Activated CD4-positive, alpha-beta T cell treated with anti-CD3 and anti-CD28 coated beads, Interleukin-2, amount 50 U/mL, for 16 hours (primary cell): ENCODE measurements at places on chromosomes 2 and 18.
A peak's percentile ranks its signal among the peaks of the same experiment; 100 is the strongest.

DNA sequence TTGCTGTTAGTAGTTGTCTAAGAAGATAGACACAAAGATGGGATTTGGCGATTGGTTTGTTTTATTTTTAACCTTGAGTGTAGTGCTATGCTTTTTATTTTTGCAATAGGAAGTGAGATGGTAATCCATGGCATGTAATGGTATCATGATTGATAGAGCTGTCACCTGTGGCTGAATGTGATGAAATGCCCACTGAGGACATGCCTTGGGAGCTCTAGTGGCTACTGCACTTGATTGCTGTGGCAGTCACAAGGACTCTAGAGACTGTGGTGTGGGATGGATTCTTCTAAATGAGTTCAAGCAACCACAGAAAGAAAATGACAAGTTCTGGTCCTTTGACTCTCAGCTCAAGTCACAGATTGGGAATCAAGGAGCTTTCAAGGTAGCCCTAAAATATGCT is 139.4 kb downstream of the CYRIA start:
- DNase-seq: no peak

DNA sequence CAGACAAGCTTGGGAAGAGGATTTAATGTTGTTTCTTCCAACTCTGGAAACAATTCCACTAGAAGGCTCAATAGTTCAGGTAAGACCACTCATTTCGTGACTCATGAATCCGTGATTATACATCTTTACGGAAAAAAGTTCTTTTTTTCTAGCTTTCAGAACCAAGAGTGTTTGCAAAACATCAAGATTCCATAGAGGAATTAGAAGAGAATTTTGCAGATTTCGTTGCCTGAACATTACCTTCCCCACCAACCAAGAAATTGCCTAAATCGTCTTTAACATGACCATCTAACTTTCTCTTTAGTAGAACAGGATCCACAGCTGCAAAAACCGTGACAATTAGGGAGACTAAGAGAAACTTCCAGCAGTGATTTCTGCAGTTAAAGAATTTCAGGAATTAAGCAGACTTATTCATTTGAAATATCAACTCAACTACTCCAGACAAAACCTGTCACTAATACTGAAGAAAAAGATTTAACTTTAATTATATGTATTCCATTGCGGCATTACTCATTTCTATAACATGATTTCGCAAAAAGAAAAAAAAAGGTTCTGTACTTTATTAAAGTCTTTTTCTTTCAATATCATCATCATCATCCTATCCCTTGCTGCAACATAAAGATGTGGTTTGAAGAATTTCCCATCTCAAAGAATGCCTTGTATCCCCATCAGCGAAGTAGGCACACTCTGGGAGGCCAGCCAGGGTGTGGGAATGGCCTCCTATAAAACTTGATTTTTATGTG is 1.9 kb upstream of the NAB1 start:
- no peak for DNase-seq

DNA sequence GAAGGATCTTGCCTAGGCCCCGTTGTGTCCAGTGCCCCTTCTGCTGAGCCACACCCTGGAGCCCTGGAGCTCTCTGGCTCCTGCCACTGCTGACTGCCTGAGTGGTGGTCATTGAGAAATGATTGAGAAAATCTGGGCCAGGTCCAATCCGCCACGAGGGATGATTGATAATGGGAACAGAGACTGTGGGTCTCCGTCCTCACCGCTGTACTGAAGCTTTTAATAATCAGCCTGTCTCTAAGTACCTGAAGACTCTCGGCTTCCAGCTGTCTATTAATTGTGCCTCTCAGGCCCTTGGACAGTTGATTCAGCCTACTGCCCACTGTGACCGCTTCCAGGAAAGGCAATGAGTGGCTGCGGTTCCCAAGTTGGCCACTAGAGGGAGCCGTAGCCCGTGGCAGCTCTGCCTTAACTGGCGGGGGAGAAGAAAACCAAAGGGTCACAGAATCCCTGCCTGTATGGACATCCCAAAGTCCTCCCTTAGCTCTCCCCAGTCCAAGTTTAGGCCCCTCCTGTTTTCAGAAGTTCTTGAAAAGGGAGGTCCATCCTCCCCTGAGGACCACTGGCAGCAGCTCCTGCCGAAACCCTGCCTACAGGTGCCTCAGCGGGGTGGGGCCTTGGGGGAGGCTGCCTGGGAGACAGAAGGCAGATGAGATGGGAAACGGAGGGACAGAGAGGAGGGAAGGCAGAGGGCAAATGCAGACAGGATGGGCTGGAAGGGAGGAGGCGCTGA is 213.6 kb downstream of the TNS1 start:
- DNase-seq: peak; percentile 69

DNA sequence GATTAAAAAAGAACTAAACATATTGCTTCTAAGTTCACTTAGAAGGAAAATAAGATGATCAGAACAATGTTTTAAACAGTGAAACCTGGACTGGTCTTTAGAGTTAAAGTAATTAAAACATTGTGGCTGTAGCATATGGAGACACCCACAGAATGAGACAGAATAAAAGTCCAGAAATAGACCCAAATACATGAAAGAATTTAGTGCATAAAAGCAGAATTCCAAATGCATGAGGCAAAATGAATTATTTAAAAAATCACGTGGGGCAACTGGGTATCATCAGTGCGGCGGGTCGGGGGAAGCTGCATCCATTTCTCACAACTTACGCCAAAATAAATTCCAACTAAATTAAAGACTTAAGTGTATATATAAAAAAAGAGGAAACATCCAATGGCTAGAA is 12.1 kb downstream of the RNF149 start:
- no peak for DNase-seq

DNA sequence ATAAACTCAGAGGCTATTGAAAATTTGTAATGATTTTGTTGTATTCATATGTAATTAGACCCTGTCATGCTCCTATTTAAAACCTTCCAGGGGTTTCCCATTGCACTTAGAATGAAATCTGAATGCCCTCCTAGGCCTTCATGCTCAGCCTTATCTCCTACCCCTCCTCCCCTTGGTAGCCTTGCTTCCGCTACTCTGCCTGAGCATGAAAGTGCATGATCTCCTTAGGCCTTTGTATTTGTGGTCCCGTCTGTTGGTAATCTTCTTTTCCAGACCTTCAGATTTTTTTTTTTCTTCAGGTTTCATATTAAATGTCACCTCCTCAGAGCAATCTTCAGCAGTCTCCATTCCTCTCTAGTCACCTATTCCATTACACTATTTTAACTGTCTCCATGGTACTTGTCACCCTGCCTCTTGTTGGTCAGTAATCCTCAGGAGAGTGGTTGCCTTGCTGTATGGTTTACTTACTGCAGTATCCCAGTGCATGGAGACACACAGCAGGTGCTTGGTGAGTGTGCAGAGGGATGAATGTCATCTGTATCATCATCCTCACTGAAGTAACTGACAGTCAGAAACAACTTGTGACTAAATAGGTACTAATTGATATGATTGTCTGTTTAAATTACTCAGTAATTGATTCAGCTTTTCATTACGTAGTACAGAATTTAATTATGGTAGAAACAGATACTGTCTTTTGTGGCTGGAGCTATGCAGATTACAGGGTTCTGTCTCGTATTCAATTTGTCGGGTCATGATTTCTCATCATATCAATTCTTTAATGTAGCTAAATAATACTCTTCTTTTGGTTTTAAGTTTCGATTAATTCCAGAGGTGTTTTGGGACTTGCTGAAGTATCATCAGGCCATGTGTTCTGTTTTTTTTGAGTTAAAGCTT is 63.9 kb downstream of the PHLPP1 start:
- DNase-seq: no peak

DNA sequence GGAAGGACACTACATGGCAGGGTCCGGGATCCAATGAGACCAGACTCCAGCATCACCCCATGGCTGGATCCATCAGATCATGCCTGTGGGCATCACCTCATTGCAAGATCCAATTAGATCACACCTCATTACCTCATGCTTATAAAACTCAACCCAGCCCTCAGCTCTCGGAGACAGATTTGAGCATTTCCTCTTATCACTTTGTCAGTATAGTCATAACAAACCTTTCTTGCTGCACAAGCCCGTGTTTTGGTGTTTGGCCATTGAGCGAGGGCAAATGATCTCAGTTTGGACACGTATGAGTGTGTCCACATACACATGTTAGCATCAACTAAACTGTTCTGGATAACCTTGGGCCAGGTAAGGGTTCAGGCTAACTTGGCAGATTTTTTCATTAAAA is 58.8 kb downstream of the CCDC195 start:
- DNase-seq: no peak

DNA sequence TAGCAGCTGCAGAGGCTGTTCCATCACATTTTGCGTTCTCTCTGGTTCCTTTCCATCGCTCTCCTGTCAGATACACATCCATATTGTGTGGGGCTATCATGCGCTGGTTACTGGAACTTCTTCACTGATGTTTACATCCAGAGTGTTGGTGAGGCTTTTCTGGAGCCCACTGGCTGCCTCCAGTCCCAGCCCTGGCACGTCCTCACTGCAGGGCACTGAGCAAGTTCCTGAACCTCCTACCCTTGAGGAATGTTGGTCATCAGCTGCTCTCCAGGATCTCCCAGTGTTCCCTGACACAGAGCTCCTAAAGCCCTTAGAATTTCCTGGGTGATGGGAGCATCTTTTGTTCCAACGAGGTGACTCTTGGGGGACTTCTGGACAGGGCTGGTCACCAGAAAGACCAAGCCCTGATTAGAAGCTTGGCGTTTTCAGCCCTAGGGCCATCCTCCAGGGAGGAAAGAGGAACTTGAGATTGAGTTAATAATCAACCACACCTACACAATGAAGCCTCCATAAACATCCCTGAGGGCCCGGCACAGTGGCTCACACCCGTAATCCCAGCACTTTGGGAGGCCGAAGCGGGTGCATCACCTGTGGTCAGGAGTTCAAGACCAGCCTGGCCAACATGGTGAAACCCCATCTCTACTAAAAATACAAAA is 81.3 kb downstream of the TFCP2L1 start:
- no peak for DNase-seq

- DNase-seq: no peak
Observed at GRCh38 chr18:13054336-13054735, 63.2 kb downstream of the CEP192 start.

DNA sequence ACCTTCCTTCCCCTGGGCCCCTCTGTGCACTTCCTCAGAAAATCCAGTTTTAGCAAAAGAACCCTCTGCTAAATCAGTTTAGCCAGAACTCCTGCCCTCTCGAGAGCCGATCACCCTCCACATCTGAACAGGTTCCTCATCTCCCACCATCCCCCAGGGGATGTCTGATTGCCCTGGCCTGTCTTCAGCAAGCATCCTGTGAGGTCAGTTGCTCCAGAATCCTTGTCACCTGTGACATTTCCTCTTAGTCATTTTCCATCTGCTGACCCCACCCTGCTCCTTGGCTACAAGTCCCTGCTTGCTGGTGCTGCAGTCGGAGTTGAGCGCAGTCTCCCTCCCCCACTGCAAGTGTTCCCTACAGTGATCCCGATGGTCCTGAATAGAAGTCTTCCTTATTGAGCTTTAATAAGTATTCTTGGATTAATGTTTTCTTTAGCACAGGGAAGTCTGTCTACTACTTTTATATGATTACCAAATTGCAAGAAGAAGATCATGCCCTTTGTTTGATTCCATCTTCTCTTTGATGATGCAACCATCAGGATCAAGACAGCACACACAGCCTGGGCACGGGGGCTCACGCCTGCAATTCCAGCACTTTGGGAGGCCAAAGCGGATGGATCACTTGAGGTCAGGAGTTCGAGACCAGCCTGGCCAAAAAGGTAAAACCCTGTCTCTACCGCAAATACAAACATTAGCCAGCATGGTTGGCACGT is 30.9 kb upstream of the UBE2F start:
- no peak for DNase-seq

DNA sequence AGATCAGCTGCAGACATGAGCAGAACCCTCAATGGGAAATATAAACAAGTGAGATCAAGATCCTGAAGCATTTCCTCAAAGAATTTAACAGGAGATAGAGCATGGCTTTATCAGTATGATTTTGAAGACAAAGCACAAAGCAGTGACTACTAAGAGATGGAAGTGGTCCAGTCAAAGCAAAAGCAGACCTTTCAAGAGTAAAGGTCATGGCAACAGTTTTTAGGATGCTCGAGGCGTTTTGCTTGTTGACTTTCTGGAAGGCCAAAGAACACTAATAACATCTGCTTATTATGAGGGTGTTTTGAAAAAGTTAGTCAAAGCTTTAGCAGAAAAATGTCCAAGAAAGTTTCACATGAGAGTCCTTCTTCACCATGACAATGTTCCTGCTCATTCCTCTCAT is 128.5 kb downstream of the KCNE4 start:
- no peak for DNase-seq

- DNase-seq: no peak
Observed at GRCh38 chr2:115782286-115782685, 1339.8 kb downstream of the DPP10 start.

DNA sequence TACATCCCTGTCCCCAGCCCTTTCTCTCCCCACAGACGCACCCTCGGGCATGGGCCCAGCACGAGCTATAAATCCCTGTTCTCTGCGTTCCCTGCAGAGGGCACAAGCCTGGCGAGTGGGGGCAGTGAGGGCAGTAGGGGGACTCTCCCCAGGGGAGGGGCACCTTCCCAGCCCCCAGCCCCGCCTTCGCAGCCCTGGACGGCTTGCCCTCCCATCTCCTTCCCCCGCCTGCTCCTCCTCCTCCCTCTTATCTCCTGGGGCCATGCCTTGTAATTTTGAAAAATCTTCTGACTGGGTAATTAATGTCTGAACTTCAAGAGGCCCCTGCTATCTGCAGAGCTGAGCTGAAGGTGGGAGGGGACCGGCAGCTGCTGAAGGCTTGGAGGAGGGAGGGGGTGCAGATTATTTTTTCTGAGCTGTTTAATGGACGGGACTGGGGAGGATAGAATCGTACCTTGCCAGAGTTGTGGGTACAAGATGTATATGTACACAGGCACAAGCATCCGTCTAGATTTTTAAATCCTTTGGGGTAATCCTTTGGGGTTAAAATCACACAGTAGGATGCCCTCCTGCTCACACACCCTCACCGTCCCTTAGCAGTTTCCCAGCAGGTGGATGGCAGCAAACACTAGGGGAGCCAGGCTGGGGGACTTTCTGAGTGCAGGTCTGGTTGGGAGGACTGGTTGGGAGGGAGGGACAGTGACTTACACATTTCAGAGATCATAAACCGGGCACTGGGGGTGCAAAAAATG is 121.9 kb downstream of the SMAD7 start:
- DNase-seq: no peak

GRCh38 chr2:46645681-46646162 is 166.4 kb downstream of the TMEM247 start:
- DNase-seq: no peak

GRCh38 chr18:55360061-55360460 is 227.9 kb downstream of the TCF4 start:
- no peak for DNase-seq

DNA sequence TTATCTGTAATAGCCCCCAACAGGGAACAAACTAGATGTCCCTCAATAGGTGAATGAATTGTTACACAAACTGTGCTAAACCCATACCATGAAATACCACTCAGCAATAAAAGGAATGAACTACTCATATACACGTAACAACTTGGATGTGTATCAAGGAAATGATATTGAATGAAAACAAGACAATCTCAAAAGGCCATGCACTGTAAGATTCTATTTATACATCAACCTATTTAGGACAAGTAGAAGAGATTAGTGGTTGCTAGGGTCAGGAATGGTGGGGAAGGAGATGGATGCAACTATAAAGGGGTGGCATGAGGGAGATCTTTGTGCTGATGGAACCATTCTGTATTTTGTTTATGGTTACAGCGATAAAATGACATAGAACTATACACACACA is 47.1 kb downstream of the KANSL3 start:
- no peak for DNase-seq

- no peak for DNase-seq
Observed at GRCh38 chr2:123693836-123694235, 331.3 kb upstream of the CNTNAP5 start.
